ENCODE measurements at places on chromosomes 6 and 20.

DNA sequence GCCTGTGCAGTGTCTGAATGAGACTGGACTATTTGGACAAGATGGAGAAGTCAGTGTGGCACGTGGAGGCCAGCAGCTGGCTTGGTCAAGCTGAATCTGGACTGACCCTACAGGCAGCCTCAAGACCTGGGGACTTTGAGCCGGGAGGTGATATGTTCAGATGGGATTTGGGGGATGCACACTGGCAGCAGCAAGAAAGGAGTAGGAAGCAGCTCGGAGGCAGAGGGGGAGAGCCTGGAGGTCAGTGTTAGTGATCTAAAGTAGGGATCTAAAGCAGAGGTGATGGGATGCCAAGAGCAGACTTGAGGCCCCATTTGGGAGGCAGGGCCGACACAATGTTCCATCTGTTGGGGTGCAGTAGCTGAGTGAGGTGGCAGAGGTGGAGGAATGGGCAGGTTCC is 2.8 kb downstream of the MAPK13 start:
- no peak for DNase-seq

GRCh38 chr20:1508574-1508973 is 17.4 kb upstream of the SIRPB2 start:
- DNase-seq = no peak

- DNase-seq = no peak
Observed at GRCh38 chr6:70415247-70415646, 1.9 kb downstream of the FAM135A start.

DNA sequence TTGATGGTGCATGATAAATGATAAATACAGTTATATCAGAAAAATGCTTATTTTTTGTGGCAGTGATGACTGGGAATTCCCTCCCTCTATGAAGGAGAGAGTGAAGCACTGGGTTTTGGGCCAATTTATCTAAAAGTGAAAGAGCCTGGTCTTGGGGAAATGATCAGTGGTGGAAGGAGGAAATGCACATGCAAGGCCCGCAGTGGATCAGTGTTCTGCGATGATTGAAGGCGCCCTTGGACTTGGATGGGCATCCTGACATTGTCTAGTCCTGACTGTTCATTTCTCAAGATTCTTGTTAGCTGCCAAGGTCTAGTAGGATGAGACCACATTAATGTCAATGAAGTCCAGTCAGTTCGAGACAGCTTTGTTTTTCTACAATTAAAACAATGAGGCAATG is 272.0 kb upstream of the SLC35B3 start:
- DNase-seq = no peak

DNA sequence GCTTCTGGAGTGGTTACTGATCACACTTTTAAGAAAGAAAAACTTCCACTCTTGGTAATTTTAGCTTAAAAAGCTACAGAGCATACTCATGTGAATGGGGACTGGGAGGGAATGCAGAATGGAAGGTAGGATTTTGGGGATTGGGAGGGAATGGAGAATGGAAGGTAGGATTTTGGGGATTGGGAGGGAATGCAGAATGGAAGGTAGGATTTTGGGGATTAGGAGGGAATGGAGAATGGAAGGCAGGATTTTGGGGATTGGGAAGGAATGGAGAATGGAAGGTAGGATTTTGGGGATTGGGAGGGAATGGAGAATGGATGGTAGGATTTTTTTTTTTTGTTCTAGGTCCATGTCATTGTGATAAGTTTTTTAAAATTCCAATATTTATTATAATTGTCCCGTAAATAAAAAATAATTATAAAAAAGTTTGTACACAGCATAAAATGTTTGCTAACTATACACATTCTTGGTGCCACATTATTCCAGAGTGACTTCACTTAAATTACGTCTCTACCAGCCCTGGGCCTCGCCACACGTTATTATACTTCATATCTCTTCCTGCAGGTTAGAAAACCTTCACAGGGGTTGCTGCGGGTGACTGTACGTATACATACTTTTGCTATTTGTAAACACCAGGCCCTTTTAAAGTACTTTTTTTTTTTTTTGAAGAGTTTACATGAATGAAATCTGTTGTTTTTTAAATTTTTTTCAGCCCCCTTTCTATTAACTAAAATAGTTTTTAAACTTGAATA is 127.3 kb downstream of the TIAM2 start:
- no peak for DNase-seq

- DNase-seq = peak; percentile 11
Observed at GRCh38 chr6:154403788-154404187, 47.2 kb upstream of the IPCEF1 start.

All from HT-29 (cell line).